Activated T-helper 1 cell treated with anti-CD3 and anti-CD28 coated beads, Interleukin-12 subunit alpha, Interleukin-12 subunit beta, Interleukin-2, Interleukin-4 antibody, amounts not matched to agents 30 ng/mL and 10 ng/mL and 1 ng/mL, durations not matched to agents 14 hours and 24 hours and 36 hours (primary cell): ENCODE measurements at places on chromosomes 6 and 20.

GRCh38 chr6:33672808-33673207, 38.7 kb downstream of the UQCC2 start:
- H3K36me3 ChIP-seq, result peaks cover 36% of the 10 kb centered on the region
- H3K27ac ChIP-seq, result no peak overlapping the region
- H3K4me3 ChIP-seq, result no peak overlapping the region

DNA sequence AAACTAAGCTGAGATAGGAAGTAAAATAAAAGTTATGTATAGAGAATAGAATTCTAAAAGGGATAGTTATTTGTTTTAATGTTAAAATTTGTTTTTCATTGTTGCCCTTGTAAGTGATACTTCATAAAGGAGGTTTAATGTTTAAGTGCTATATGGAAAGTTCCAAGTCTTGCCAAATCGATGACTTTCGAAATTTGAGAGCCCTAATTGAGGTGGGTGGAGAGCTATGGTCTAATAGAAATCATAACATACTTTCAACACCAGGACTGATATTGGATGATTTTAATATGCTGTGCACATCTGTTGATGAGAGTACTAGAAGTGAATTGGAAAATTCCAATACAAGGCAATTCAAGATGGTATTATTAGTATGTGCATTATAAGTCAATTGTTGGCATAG, 64.6 kb downstream of the RNF144B start:
- H3K4me1 ChIP-seq, result no peaks in the 10 kb centered on the region
- H3K27ac ChIP-seq, result no peak overlapping the region
- no peaks in the 10 kb centered on the region for H3K27me3 ChIP-seq
- no peaks in the 10 kb centered on the region for H3K36me3 ChIP-seq

GRCh38 chr6:84103029-84103428, 69.5 kb downstream of the MRAP2 start:
- DNase-seq, result no peak
- no peaks in the 10 kb centered on the region for H3K36me3 ChIP-seq
- H3K27ac ChIP-seq, result no peak overlapping the region
- H3K4me3 ChIP-seq, result no peak overlapping the region

DNA sequence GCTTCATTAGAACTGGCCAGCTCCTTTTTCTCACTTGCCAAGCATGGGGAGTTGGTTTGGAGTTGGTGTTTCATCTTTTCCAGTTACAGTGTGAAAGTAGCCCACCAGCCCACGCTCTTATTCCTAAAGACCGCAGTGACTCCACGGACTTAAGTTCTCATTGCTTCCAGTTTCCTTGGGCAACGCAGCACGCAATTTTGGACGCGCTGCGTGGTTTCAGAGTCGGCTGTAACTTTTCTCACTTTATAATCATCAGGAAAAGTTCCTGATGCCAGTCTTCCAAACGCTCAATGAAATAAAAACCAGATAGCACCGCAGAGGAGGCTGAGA, 381 bp upstream of the PEX7 start:
- peaks cover 12% of the 10 kb centered on the region for H3K4me1 ChIP-seq
- peaks cover 8% of the 10 kb centered on the region for H3K27me3 ChIP-seq
- DNase-seq, result no peak
- H3K27ac ChIP-seq, result peak overlapping the region; percentile 92
- H3K36me3 ChIP-seq, result peaks cover 12% of the 10 kb centered on the region

DNA sequence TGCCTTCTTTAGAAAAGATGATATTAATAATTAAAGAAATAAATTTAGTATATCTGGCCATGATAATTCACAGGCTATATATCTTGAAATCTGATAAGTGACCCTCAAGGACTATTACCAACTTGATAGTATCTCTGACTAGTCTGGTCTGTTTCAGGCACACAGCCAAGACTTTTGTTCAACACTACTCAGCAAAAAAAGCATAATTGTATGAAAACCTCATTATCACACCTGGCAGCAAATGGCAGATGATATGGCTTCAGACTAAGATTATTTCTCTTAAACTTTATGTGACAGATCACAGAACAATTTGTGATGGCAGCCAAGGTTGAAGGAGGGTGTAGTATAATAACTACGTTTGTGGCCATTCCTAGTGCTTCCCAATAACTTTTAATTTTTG, 114.7 kb downstream of the RWDD2A start:
- no peak overlapping the region for H3K27ac ChIP-seq
- no peaks in the 10 kb centered on the region for H3K36me3 ChIP-seq
- no peak overlapping the region for H3K4me3 ChIP-seq
- no peaks in the 10 kb centered on the region for H3K4me1 ChIP-seq

DNA sequence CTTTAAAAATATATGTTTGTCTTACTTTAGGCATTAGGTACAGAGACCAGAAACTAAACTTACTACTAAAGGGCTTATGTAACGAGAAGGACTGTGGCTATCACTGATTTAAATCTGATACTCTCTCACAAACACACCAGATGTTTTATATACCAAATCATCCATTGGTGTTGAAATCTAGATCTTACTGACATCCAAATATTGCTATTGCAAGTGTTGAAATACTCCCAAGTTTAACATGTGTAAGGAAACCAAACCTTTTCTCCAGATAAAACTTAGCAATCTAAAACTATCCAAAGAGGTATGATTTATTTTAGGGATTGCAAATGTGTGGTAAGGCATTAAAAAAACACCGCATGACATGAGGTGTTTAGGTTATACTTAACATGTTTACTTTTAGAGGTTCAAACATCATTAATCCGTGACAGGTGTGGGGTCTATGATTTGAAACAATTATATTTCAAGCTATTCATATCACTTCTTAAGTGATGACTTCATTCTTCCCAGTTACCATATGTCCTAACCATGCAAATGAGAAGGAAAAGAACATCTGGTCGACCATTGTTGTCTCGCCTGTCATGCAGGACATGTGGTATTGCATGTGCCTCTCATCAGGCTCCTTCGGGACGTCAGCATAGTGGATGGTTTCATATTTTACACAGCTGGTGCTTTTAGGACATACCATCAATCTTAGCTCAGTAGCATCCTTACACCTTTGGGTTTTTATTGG, 168.3 kb upstream of the SPACA1 start:
- H3K4me3 ChIP-seq, result no peak overlapping the region
- no peak overlapping the region for H3K27ac ChIP-seq
- H3K27me3 ChIP-seq, result peaks cover 22% of the 10 kb centered on the region
- no peak for DNase-seq
- no peaks in the 10 kb centered on the region for H3K4me1 ChIP-seq

DNA sequence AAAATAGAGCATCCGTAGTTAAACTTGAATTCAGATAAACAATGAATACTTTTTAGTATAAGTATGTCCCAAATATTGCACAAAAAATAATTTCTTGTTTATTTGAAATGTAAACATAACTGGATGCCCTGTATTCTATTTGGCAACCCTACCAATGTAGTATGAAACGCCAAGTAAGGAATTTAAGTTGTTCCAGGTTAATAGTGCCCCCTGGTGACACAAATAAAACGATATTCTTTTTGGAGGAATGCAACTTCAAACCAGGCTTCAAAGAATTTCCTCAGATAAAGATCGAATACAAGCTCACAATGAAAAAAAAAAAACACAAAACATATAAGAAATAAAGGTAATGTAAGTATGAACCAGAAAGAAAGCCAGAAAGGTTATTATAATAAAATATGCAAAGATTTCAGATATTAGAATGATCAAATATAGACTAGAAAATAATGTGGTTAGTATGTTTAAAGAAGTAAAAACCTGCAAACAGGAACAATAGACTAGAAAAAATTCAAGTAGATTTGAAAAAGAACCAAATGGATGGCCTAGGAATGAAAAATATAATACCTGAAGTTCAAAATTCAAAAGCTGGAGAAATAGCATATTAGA, 18.4 kb upstream of the AKAP7 start:
- H3K27me3 ChIP-seq, result peaks cover 2% of the 10 kb centered on the region
- DNase-seq, result no peak
- H3K36me3 ChIP-seq, result no peaks in the 10 kb centered on the region
- H3K27ac ChIP-seq, result no peak overlapping the region

DNA sequence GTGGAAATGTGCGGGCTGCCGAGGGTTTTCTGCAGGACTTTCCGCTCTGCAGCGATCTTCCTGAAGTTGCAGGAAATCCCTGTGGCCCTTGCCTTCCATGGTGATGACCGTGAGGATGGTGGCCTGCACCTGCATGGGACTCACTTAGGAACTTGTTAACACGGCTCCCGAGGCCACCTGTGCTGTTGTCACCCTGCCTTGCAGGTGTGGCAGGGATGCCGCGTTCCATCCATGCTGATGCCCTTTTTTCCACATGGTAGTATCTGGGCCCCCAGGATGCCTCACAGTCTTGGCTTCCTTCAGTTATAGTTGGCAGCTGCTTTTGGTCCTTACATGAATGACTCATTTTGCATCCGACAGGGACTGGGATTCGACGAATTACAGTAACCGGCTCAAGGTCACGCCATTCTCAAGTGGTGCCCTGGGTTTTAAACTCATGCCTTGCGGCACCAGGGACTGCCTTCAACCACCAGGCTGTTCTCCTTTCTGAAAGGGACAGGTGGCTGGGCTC, 37.2 kb downstream of the SYNJ2 start:
- H3K27ac ChIP-seq, result no peak overlapping the region
- peaks cover 26% of the 10 kb centered on the region for H3K36me3 ChIP-seq
- DNase-seq, result no peak
- H3K27me3 ChIP-seq, result no peaks in the 10 kb centered on the region
- H3K4me3 ChIP-seq, result no peak overlapping the region

GRCh38 chr6:141140905-141141304, 991.8 kb upstream of the GJE1 start:
- H3K36me3 ChIP-seq, result no peaks in the 10 kb centered on the region
- no peak overlapping the region for H3K4me3 ChIP-seq
- no peaks in the 10 kb centered on the region for H3K4me1 ChIP-seq
- H3K27ac ChIP-seq, result no peak overlapping the region
- H3K27me3 ChIP-seq, result peaks cover 3% of the 10 kb centered on the region

- no peaks in the 10 kb centered on the region for H3K4me1 ChIP-seq
- no peak overlapping the region for H3K27ac ChIP-seq
- peaks cover 9% of the 10 kb centered on the region for H3K36me3 ChIP-seq
- no peak overlapping the region for H3K4me3 ChIP-seq
These were observed 22.9 kb downstream of the GFRA4 start for GRCh38 chr20:3640259-3640658.
